A549 treated with AZD2906 at 1 μM for 4 hours (cell line): ENCODE measurements at places on chromosomes 2 and 18. TPM values are rescaled to one million over a fixed set of nuclear protein-coding genes. Genes with fewer than 3 reads are reported as not detected.

SRBD1 gene
- total RNA-seq: 7.9 to 10.5 TPM (median 7.9 TPM) in 5 replicates

AKAIN1 gene
- total RNA-seq: not detected in 5 replicates

OXER1 gene
- not detected in 5 replicates for total RNA-seq

DNAJB2 gene
- total RNA-seq: 32.4 to 37.7 TPM (median 36.7 TPM) in 5 replicates

CNRIP1 gene
- 1.3 to 2.1 TPM (median 1.6 TPM) in 5 replicates for total RNA-seq

TSN gene
- 54.3 to 60.3 TPM (median 59.0 TPM) in 5 replicates for total RNA-seq

KCNK3 gene
- 0.49 to 0.90 TPM (median 0.77 TPM) in 5 replicates for total RNA-seq

CROCC2 gene
- not detected in 5 replicates for total RNA-seq

ADGRF3 gene
- 0.06 to 0.15 TPM (median 0.10 TPM) in 4 of 5 replicates, not detected in the other for total RNA-seq

CKAP2L gene
- 11.8 to 19.1 TPM (median 13.9 TPM) in 5 replicates for total RNA-seq

COL4A3 gene
- 0.60 to 0.96 TPM (median 0.80 TPM) in 5 replicates for total RNA-seq

ZSWIM2 gene
- total RNA-seq: not detected in 5 replicates

PTPRN gene
- total RNA-seq: 0.95 to 1.5 TPM (median 1.3 TPM) in 5 replicates

PKDCC gene
- total RNA-seq: 20.4 to 26.2 TPM (median 22.4 TPM) in 5 replicates

LOXHD1 gene
- not detected in 5 replicates for total RNA-seq

SPEG gene
- 6.5 to 11.6 TPM (median 9.6 TPM) in 5 replicates for total RNA-seq

DARS1 gene
- 49.8 to 62.6 TPM (median 53.7 TPM) in 5 replicates for total RNA-seq

CHRNA1 gene
- total RNA-seq: not detected in 5 replicates

LOXL3 gene
- 0.31 to 0.60 TPM (median 0.49 TPM) in 5 replicates for total RNA-seq

GALR1 gene
- not detected in 5 replicates for total RNA-seq

RESP18 gene
- not detected in 5 replicates for total RNA-seq

POMC gene
- 0.06 TPM in 1 of 5 replicates, not detected in the others for total RNA-seq

E2F6 gene
- 22.4 to 26.6 TPM (median 22.9 TPM) in 5 replicates for total RNA-seq

IL1A gene
- 0.14 to 0.31 TPM (median 0.24 TPM) in 5 replicates for total RNA-seq

MYL12A gene
- 283 to 348 TPM (median 319 TPM) in 5 replicates for total RNA-seq

FOXI3 gene
- total RNA-seq: 0.05 to 0.06 TPM (median 0.05 TPM) in 4 of 5 replicates, not detected in the other

SOWAHC gene
- total RNA-seq: 7.5 to 9.7 TPM (median 9.2 TPM) in 5 replicates

FAM110C gene
- total RNA-seq: 0.17 to 0.40 TPM (median 0.32 TPM) in 5 replicates

DGUOK gene
- 153 to 170 TPM (median 160 TPM) in 5 replicates for total RNA-seq

NAT8 gene
- not detected in 5 replicates for total RNA-seq
